Keratinocyte (primary cell): ENCODE measurements at places on chromosomes 4 and X. TPM values are rescaled to one million over a fixed set of nuclear protein-coding genes. Genes with fewer than 3 reads are reported as not detected.

DNA sequence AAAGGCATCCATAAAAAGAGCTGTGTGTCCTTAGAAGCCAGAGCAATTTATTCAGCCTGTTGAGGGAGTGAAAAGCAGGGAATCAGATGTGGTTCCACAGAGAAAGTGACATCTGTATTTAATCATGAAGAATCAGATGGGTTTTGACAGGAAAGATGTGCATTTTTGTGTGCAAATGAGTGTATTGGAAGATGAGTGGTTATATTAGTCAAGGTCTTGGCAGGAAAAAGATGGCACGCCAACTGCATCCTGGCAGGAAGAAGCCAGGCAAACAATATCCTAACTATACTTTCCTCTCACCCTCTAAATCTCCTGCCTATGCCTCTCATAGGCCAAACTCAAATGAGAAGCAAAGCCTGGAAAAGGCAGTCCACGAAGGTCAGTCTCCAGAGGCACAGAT is 59.1 kb downstream of the SCFD2 start:
- H3K4me3 ChIP-seq = no peak overlapping the region
- no peaks in the 10 kb centered on the region for H3K36me3 ChIP-seq
- H3K4me1 ChIP-seq = no peaks in the 10 kb centered on the region
- H3K27ac ChIP-seq = no peak overlapping the region
- no peaks in the 10 kb centered on the region for H3K27me3 ChIP-seq

- no peak overlapping the region for H3K4me3 ChIP-seq
- H3K4me1 ChIP-seq = no peaks in the 10 kb centered on the region
- no peak for DNase-seq
- H3K27me3 ChIP-seq = peaks cover 25% of the 10 kb centered on the region
- H3K36me3 ChIP-seq = no peaks in the 10 kb centered on the region
Observed at GRCh38 chr4:24794480-24794879, 893 bp upstream of the SOD3 start.

GRCh38 chr4:58711039-58711438 is 1600.9 kb upstream of the IGFBP7 start:
- no peak for DNase-seq
- no peaks in the 10 kb centered on the region for H3K27me3 ChIP-seq

DNA sequence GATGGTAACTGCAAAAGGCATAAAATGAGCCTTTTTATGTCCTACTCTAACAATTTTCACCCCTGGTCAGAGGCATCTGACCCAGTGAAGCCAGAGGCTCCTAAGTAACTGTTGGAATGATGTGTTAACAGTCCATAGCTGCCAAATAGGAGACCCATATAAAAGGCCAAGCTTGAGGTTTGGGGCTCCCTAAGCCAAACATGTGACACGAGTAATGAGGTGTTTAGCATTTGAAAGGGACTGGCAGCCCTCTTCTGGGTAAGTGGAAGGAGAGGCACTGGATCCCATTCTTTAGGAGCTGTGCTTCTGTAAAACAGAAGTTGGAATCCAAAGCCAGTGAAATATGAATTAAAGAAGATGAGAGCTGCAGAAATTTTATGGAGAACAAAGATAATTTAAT is 100.6 kb upstream of the PNPLA4 start:
- H3K27ac ChIP-seq = no peak overlapping the region
- H3K36me3 ChIP-seq = no peaks in the 10 kb centered on the region
- DNase-seq = no peak
- H3K27me3 ChIP-seq = no peaks in the 10 kb centered on the region

- H3K36me3 ChIP-seq = no peaks in the 10 kb centered on the region
- no peak within 1 kb of the TSS for H3K4me3 ChIP-seq
- DNase-seq = no peak
Observed at GRCh38 chr4:164876700-164877324, at the start of gene APELA. APELA (plus strand) TSS chr4:164877178; CDS start chr4:164877332, 154 bp downstream.

The NOX1 gene
- polyA plus RNA-seq = not detected in 3 replicates

The TBC1D8B gene
- polyA plus RNA-seq = 3.3 to 5.4 TPM (median 4.2 TPM) in 3 replicates

DNA sequence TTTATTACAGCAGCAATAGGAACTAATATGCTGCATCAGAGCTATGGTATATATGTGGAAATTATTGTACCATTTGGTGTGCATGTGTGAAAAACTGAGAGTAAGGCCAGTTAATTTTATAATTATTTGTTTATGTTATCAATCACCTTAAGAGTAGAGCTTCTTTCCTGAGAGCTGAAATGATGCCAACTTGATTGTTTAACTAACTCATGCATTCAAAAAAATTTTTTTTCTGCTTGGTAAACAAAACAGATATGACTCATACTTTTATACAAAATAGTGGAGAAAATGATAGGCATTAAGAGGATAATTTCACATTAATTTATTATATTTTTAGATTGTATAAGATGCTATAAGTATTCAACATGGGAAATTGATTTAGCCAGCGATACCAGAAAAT is 622.7 kb downstream of the RAPGEF2 start:
- no peaks in the 10 kb centered on the region for H3K4me1 ChIP-seq
- H3K4me3 ChIP-seq = no peak overlapping the region
- DNase-seq = no peak
- H3K27ac ChIP-seq = no peak overlapping the region

The RBMXL3 gene
- not detected in 3 replicates for polyA plus RNA-seq
